ENCODE measurements at places on chromosomes 7 and 10. TPM values are rescaled to one million over a fixed set of nuclear protein-coding genes. Genes with fewer than 3 reads are reported as not detected.

GRCh38 chr10:12418000-12418399, 68.7 kb downstream of the CAMK1D start:
- DNase-seq = no peak

Gene TRA2A
- 62.1 TPM for polyA plus RNA-seq

- DNase-seq = no peak
Measured at GRCh38 chr10:119496273-119496672, 46.2 kb downstream of the RGS10 start.

DNA sequence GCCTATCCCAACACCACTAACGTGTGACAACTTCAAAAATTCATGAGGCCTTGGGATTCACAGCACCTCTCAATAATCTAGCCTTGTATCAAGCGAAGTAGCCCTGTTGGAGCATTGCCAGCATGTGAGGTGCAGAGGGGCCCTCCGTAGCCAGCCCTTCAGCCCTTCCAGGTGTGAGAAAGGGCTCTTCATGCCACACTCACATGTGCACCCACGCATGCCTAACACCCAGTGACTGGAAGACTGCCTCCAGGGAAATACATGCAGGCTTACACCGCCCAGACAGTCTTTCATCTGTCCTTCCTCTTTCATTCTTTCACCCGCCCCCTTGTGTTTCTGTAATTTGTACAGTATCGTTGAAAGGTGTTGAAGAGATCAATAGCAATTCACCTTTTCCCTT, 26.1 kb downstream of the LRRC4 start:
- no peak for DNase-seq

DNA sequence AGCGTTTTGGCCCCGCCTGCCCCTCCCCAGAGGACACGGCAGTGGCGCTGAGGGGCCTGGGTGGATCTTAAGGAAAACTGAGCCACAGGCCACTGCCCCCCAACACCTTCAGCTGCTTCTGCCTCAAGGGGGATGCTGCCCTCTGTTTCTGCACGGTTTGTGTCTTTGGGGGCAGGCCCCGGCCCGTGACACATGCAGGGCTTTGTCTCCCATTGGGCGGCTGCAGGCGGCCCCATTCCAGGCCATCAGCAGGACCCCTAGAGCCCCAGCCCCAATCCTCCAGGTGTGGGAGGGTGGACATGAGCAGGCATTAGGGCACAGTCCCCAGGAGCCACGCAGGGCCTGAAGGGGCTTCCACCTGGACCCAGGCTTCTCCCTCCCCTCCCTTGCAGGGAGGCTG, 25.3 kb upstream of the PPP2R2D start:
- DNase-seq = no peak

GRCh38 chr7:155291045-155291530, 6.6 kb upstream of the INSIG1 start:
- no peak for DNase-seq

GRCh38 chr7:110309941-110310340, 781.0 kb upstream of the LRRN3 start:
- no peak for DNase-seq

- peak; percentile 41 for DNase-seq
Measured at GRCh38 chr10:62374862-62375710, 917 bp downstream of the ZNF365 start.

DNA sequence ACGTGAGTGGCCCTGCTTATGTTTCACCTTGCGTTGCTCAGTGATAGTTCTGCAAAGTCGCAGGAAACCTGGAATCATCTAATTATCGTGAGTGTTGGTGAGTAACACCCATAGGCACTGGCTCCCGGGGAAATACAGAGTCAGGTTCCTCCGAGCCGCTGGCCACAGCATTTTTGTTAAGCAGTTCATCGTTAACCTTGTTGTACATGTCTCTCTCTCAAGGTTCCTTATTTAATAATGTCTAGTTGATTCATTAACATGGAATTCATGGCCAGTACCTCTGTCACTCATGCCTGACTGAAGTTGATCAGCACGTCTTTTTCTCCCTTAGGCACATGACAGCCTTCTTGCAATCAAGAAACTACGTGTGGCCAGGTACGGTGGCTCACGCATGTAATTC, 3.1 kb upstream of the ZFAND2A start:
- no peak for DNase-seq

Gene C7orf25
- polyA plus RNA-seq = 7.8 TPM

DNA sequence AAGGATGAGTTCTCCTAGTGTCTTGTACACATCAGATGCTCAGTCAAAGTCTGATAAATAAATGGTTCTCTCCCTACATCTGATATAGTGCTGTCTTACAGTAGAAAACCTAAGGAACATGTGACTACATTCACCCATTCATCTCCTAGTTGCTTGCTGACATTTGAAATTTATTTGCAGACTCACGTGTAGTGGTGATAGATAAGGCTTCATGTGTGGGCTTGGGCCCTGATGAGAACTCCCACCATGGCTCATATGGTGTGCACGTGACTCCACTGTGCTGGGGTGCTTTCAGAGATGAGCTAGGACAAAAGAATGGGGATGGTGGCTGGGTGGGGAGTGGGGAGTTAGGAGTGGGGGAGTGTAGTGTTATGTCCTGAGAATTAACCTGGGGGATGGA, 287.3 kb downstream of the RPS24 start:
- no peak for DNase-seq

Gene DPP6
- 0.10 TPM for polyA plus RNA-seq

Gene THNSL1
- 1.9 TPM for polyA plus RNA-seq

Gene ELFN1
- 0.05 TPM for polyA plus RNA-seq

Gene CLDN3
- polyA plus RNA-seq = 0.05 TPM

DNA sequence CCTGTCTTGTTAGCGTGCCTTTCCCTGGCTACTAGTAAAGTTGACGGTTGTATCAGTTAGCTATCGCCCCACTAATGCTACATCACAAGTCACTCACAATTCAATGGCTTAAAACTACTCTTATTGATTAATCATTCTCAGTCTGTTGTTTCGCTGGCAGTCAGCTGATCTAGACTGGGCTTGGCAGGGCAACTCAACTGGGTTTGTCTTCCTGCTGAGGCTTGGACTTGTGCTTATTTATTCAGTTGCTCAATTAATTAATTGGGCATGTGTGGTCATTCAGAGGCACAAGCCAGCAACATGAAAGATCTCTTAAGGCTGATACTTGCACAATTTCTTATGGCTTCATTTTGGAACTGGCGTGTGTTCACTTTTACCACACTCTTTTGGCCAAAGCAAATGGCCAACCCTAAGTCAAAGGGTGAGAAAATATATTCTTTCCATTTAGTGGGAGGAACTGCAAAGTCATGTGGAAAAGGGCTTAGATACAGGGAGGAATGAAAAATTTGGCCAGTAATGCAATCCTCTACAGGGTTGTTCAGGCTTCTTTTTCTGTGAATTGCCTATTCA, 333.5 kb downstream of the GPR37 start:
- DNase-seq = no peak

DNA sequence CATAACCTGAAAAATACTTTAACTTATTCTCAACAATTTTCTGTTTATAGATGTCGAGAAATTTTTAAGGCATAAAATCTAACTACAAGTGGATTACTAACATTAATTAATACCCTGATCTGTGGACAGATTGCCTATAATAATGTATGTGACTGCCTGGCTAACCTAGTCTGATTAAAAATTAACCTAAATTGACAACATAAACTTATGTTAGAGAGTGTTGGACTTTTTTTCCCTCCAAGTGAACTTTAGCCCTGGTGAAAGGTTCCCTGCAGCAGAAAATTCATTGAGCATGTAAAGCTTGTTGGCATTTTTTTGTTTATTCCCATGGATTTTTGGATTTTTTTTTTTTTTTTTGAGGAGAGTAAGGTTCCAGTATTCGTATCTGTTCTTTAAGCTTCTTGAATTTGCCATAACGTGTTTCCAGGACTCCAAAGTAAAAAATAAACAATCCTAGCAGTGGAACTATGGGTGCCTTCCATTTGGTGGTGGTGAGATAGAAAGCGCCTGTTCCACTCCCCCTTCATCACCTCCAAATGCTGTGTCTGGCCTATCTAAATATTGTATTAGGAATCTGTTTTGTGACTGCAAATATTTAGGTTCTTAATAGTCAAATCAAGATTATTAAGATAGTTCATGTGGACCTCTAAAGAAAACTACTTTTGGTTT, 36.1 kb downstream of the NET1 start:
- DNase-seq = no peak

- no peak for DNase-seq
Measured at GRCh38 chr7:43039346-43039745, 73.1 kb upstream of the HECW1 start.

DNA sequence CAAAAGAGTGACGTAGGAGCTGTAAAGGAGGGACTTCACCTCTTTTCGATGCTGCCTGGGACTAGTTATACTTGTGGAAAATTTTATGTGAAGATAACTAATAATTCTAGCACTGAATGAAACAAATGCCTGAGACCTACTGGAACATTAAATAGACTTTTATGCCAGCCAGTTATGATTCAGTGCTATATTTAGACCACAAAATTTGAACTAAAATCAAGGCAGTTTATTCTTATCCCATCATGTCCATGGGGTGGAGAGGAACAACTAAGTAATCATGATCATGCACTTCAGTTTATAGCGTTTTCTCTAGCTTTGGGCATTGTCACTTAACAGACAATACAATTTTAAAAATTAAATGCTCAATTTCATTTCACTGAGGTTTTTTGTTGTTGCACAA, 76.7 kb downstream of the ZEB1 start:
- DNase-seq = no peak

Gene KNDC1
- 1.4 TPM for polyA plus RNA-seq

DNA sequence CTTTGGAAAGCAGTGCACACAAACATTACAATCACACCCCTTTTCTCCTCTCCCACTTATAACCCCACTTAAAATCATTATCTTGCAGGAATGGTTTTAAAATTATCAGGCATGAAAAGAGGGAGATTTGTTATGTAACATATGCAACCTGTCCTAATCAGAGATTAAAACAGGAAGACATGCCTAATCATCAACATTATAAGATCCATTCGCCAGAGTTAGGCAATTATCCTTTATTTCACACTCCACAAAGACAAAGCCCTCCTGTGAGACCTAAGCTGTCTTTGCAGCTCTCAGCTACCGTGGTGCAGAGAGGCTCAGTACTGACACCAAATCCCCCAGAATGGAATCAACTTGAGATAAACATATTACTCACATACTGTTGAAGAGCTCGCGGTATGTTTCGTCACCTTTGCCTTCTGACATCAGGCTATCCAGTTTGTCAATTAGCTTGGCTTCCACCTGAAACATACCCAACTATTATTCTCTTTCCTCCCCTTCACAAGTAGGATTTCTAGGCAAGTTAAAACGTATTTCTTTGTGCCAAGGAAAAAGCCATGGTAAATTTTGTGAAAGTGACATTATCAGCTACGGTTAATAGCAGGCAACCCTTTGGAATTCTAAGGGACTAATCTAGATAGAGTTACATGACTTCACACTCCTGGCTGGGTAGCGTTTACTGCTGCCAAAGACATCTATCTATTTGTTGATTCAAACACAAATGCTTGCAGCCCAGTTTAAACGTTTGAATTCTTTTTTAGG, 226.2 kb upstream of the IMMP2L start:
- DNase-seq = no peak

- no peak for DNase-seq
Measured at GRCh38 chr7:16647435-16647960, 1.5 kb downstream of the BZW2 start.

- DNase-seq = no peak
Measured at GRCh38 chr10:126315494-126316177, 72.6 kb downstream of the ADAM12 start.

DNA sequence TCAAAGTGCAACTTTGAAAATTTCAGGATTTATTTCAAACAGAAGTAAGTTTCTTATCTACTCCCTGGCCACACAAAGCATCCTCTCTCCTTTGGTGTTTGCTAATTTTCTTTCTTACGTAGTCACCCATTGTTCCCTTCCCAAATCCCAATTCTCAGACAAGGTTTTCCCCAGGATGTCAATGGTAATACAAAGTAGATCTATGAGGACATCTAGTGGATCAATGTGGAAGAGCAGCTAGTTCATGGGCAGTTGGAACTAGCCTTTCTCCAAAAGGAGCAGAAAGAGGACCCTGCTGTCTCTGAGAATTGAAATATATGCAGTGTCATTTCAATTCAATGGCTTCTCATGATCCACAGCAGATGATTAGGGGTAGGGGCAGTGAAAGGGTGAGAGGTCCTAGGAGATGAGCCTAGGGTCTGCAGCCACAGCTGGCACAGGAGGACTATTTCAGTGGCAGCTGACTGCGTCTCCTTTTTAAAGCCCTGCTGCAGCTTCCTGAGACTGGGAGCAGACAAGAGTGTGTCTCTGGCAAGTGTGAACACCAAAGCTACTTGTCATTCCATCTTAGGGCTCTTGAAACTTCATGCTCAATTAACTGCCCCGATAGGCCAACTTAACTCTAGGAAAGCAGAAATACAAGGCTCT, 632.6 kb downstream of the KCNMA1 start:
- peak; percentile 52 for DNase-seq

DNA sequence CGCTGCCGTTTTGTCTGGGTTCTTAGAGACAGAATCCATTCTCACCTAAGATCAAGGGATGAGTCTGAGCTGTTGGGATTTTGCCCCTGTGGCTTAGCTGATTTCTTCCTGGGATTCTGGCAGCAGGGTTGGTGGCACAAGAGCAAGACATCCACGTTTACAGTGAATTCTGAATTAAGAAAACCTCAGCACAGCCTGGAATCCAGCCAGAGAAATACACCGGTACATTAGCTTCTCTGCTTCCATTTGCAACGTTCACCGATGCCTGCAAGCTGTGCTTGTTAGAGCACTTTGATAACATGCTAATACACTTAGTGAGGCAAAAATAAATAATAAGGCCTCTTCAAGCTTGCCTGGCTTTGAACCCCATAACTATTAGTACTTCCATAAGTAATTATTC, 569.8 kb downstream of the CALN1 start:
- no peak for DNase-seq
